T-helper 17 cell (primary cell): ENCODE measurements at places on chromosomes 6 and 20.

DNA sequence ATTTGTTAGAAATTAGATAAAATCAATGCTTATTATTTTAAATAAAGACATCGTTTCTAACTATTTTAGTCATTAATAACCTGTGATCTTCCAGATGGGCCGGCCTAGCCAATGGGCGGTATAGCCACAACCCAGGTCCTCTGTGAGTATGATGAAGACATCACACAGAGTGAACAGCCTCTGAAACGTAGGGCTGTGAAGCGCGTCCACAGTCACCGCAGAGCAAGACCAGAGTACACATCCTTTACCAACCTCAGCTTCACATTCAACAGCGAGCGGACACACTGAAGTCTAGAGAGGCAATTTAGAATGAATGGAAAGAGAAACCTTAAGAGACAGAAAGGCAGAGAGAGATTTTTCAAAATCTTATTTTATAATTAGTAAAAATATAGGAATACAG lies 125.0 kb upstream of the RPS6KA2 start:
- no peak for DNase-seq

DNA sequence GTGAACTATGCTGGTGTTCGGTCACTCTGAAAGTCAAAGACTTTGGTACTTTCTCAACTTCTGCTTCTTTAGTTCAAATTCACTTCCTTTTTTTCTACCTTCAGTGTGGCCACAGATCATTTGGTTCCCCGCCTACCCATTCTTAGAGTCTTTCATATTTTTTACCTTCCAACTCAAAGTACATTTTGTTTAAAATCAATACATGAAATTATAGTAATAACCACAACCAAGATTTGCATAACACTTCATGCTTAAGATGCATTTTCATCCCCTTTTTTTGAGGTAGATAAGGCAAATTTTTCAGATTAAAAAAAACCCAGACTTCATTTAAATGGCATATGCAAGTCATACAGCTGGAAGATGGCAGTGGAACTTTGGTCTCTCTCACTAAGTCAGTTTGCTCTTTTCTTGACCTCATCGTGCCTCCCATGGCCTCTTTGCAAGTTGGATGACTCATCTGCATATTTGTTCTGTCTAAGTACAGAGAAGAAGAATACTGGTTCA lies 11.9 kb upstream of the CNR1 start:
- DNase-seq = no peak

DNA sequence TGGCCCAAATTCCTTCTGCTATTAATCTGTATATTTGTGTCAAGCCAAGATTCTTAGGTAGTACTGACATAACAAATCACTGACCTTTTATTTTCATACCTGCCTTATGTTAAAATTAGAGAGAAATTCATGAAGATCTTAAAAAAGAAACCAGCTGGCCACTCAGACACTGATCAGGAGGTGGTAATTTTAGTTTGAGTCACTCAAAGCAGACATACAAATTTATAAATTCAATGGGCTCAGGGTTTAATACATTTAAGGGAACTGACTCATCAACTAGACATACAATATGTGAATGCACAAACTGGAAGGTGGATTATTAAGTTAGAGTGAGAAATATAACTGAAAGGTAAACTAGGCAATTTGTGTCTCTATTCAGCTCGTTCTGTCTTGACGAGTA lies 711.9 kb upstream of the EYS start:
- DNase-seq = no peak

DNA sequence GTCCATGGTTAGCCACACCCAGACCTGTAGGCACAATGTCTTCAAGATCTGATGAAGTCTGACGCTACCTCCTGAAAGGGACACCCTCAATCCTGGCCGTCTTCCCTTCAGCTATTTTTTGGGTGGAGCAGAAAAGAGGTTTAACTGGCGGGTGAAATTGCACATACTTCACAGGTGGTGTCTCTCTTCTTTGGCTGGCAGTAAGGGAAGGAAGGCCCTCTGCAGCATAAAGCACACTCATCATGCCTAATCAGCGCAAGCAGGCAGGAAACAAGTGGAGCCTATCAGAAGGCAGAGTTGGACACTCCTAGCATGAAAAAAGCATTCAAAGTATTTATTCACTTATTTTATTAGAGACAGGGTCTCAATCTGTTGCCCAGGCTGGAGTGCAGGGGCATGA lies 32.9 kb downstream of the PNLDC1 start:
- DNase-seq = no peak

DNA sequence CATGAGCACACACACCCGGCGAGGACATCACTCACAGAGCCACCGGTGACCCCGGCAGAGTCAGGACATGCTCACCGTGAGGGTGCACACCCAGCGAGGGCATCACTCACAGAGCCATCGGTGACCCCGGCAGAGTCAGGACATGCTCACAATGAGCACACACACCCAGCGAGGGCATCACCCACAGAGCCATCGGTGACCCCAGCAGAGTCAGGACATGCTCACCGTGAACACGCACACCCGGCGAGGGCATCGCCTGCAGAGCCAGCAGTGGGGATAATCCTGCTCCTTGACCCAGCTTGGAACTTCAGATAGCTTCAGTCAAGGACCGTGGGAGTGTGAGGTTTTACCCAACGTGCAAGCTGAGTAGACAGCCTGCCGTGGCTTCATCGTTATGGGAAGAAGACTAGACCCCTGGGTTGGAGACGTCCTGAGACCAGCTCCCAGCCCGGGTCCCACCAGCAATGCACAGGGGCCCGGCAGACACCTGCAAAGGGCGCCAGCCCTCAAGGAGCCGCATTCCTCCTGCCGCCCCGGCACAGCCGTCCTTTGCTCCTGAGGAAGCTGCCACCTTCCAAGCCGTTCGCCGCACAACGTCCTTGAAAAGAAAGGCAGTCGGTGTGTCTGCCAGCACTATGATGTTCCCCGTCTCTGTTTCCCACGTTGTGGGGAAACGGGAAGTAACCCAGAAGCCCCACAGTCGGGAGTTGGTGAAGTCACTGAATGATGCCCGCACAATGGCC lies 192.3 kb downstream of the DLL1 start:
- no peak for DNase-seq

DNA sequence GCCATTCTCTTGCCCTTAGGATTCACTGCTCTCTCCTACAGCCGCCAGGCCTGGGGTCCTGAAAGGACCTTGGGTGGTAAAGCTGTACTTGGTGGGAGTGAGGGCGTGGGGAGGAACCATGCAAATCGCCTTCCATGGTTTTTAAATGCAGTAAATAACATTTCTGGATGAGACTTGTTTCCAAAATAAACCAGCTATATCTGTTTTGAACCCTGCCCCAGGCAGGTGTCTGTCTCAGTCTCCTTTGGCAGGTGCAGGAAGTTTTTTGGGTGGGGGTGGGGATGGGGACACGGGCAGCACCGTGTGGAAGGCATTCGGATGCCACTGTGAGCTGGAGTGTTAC lies 14.3 kb downstream of the ITPA start:
- DNase-seq = no peak

DNA sequence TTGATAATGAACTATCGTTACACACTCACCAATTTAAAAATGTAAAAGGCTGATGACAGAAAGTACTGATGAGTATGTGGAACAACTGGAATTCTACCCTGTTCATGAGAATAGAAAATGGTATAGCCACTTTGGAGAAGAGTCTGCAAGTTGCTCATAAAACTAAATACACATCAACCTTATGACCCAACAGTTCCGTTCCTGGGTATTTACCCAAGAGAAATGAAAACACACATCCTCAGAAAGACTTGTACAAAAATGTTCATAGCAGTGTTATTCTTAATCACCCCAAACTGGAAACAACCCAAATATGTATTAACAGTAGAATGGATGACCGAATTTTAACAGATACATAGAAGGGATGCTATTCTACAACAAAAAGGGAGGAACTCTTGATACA lies 145.7 kb upstream of the LRFN2 start:
- DNase-seq = no peak

DNA sequence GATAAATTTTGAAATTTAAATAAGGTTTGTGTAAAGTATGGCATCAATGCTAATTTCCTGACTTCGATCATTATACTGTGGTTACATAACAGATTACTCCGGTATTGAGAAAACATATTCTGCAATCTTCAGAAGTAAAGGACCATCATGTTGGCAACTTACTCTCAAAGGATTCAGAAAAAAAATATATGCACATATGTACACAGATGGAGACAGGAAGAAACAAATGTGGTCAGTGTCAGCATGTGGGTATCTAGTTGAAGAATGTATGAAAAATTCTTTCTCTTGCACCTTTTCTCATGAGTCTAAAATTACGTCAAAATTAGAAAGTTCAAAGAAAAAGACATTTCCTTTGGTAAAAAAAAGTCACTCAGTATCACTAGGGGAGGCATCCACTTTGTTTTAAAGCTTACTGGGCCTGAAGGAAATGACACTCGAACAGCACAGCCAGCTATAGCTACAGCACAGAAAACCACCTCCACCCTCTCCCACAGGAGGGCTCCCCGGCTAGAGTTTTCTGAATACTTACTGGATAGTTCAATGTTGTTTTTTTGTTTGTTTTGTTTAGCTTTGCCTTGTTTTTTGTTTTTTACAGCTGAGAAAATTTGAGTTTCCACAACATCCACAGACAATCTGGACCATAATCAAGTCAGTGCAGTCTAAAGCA lies 317.2 kb upstream of the AGPAT4 start:
- no peak for DNase-seq

DNA sequence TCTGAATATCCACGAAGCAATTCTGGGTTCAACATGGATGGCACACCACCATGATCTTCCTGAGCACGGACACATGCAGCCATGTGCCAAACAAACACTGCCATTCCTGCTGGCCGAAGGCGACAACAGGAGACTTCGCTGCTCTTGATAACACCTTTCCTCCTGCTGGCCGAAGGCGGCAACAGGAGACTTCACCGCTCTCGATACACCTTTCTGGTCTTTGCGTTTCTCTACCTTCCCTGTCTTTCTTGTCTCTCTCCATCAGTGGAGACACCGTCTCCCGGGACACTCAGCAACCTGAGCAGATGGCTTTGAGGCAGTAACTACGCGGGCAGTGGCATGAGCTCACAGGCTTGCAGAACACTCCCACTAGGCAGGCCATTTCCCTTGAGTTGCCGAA lies 54.9 kb upstream of the MPC1 start:
- no peak for DNase-seq

GRCh38 chr20:64113796-64114355 lies 6.5 kb upstream of the NPBWR2 start:
- no peak for DNase-seq

DNA sequence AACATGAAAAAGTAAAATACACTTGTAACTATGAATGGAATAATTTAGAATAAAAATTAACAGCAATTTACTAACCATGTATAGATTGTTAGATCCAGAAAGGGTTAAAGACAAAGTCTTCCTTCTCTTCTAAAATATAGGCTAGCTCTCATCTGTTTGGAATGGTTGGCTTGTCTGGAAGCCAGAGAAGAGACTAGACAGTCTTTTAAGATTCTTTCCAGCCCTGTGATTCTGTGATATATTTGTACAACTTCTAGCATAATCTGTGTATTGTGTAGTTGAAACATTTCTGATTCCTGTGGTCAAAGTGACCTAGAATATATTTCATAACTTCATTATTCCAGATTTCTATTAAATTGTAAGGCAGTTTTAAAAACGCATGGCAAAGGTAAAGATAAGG lies 196.6 kb downstream of the UST start:
- DNase-seq = no peak

- no peak for DNase-seq
Observed at GRCh38 chr6:110897433-110897832, 22.8 kb downstream of the AMD1 start.

GRCh38 chr6:106743612-106744011 lies 114.2 kb downstream of the QRSL1 start:
- DNase-seq = no peak

DNA sequence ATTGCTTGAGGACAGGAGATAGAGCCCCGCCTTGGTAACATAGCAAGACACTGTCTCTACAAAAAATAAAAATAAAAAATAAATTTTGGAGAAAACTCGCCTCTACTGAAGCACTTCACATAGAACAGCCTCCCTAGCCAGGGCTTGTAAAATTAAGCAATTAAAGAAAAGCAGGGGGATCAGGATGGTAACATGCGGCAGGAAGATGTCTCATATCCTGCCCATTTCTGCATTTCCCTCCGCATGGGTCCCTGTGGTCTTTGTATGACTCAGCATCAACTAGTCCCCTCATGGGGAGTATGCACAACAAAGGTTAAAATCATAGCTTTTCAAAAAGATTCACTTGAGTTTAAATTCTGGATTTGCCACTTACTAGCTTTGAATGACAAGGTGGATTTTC lies 379.0 kb downstream of the EPHA7 start:
- no peak for DNase-seq

DNA sequence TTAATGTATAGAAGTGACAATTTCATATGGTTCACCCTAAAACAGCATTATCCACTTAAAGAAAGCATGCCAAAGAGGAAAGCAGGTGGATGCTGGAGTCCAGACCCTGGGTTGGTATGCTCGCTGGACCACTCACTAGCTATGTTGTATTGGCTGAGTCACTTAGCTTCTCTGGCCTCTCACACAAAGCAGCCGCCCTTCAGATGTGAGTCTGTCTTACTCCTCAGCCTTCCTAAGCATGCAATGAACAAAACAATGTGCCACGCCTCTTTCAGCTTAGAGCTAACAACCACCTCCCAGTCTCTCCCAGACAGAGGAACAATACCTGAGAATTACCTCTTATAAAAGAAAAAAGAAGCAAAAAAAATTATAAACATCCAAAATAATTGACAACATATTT lies 29.4 kb downstream of the SIM1 start:
- DNase-seq = no peak

DNA sequence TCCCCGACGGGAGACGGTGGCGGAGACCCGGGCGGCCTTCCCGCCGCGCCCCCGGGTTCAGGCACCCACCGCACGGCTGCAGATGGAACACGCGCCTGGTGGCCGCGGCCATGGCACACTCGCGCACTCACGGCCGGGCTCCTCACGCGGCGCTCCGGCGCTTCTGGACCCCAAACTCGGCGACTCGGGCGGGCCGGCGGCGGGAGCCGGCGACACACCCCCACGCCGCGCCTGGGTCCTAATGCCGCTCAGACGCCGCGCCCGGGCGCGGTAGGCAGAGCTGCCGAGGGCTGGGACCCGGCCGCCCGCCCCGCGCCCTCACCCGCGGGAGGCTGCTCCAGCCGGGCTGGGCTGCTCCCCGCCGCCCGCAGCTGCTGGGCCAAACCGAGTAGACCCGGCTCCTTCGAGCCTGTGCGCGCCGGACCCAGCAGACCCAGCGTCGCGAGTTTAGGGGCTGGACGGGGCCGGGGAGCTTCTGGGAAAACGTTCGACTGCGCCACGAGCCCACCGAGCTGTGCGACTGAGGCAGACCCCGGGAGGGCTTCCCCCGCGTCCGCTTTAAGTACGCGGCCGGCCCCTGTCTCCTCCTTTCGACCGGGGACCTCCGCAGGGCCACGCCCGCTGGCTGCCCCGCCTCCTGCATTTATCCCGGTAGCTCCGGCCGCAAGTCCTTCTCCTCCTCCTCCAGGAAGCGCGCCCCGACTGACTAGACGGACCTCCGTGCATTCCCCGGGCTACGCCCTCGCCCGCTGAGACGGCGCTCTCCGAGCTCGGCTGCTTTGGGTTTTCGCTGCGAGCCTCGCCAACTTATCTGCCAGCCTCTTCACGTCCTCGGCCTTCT lies at the start of gene SLC4A11:
TSS of gene SLC4A11 (minus strand) at position 165 of the 841 bp plus-strand sequence. CDS start at position 112, 53 bp downstream.
- DNase-seq = no peak

DNA sequence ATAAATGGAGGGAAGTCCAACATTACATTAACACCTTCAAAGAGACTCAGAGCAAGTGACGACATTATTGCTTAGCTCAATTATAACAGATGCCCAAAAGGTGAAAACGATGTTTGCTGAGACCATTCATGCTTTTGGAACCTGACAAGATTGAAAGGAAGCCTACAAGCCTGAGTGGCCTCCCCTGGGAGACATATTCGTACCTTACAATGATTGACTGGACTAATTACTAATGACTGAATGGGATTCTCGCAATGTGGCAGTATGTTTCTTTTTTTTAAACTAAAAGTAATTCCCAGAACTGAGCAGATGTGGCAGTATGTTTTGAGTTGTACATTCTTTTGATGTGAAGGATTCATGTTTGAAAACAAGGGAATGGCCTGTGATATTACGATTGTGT lies 49.9 kb downstream of the VEGFA start:
- no peak for DNase-seq
